K562 (cell line): ENCODE measurements at places on chromosomes 1 and 21. TPM values are rescaled to one million over a fixed set of nuclear protein-coding genes. Genes with fewer than 3 reads are reported as not detected.

DNA sequence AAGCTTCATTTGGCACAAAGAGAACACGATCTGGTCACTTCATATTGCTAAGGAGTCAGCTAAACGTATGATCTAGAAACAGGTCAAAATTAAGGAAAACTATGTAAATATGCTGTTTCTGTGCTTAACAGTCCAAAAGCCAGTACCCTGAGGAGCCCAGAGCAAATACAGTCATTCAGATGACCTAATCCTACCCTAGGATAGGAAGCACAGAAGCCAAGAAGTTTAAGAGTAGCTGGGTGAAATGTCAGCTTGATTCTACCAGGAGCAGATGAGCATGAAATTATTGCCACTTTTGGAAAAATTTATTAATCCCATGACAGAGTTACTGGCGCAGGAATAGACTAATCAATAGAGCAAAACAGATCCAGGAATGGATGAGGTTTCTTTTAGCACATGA, 18.3 kb downstream of the SORT1 start:
- no peak for DNase-seq

DNA sequence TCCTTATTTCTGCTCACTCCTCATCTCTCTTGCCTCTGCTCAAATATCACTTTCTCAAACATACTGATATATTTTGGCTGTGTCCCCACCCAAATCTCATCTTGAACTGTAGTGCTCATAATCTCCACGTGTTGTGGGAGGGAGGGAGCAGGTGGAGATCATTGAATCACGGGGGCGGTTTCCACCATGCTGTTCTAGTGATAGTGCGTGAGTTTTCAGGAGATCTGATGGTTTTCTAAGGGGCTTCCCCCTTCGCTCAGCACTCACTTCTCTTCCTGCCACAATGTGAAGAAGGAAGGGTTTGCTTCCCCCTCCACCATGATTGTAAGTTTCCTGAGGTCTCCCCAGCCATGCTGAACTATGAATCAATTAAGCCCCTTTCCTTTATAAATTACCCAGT, 26.6 kb downstream of the ZBTB8OS start:
- no peak for DNase-seq

DNA sequence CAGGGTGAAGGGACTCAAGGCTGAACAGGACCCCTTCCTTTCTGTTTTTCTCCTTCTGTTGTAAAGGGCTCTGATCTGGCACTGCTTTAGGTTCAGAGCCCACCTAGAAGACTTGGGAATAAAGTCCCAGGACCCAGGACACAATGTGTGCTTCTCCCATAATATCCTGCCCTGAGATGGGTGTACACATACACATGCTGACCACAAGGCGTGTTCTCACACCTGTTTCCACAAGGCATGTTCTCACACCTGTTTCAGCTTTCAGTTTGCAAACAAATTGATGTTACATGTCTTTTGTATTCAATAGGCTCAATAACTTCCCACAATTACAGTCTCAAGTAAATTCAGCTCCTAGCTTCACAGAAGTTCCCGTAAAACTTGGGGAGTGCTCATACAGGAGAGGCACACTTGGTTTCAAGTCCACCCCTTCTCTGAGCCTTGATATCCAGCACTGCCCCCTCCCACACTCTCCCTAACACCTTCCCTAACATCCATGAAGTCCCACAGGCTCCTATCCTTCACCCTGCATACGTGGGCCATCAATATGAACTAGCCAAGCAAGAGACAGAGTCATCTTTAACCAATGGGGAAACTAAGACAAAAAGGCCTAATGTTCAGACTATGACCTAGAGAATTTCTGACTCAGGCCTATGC, 41.7 kb downstream of the ERI3 start:
- DNase-seq = no peak

- DNase-seq = no peak
Observed at GRCh38 chr1:1253972-1254666, 7.6 kb upstream of the C1QTNF12 start.

- no peak for DNase-seq
Observed at GRCh38 chr1:164780863-164781262, 221.9 kb downstream of the PBX1 start.

- DNase-seq = no peak
Observed at GRCh38 chr1:246291127-246291526, 216.0 kb downstream of the SMYD3 start.

GRCh38 chr1:247291161-247291560, 35.3 kb downstream of the VN1R5 start:
- DNase-seq = no peak

- no peak for DNase-seq
Observed at GRCh38 chr1:202010180-202011015, at the start of gene ELF3. Gene ELF3, plus strand, starts transcription at chr1:202010587. Its CDS starts 550 bp downstream, at chr1:202011137.

DNA sequence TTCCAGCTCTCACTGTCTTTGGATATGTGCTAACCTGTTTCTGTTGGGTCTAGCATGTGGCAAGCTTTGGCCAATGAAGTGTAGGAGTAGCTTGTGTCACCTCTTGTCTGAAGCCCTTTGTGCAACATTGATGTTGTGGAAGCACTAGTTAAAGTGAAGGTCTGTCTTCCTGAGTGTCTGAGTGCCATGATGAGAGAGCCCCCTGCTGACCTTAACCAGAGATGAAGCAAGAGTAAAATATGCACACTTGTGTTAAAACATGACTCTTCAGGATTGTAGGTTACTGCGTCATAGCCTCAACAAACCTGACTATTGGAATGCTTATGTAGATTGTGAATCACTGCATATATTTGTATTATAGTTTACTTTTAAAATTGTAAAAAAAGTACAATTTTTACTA, 103.7 kb downstream of the NCAM2 start:
- DNase-seq = peak; percentile 66

GRCh38 chr1:43062527-43063095, 103.9 kb upstream of the SLC2A1 start:
- DNase-seq = no peak

DNA sequence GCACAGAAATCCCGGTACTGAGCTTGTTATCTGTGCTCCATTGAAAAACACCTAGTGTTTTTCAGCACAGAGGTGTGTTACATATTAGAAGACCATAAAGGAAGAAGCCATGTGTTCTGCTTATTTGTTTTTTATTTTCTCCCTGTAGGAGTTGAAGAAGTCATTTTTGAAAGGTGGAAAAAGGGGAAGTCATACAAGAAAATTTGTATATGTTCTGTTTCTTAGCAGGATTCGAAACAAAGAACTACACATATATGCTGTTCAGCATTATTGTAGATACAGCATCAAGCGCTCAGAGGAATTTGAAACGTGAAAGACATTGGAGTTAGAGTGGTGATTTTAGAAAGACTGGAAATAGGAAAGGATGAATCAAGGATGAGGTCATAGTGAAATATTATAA, 345.3 kb upstream of the ADGRL2 start:
- no peak for DNase-seq

GRCh38 chr1:198929111-198929604, 290.3 kb downstream of the PTPRC start:
- DNase-seq = no peak

DNA sequence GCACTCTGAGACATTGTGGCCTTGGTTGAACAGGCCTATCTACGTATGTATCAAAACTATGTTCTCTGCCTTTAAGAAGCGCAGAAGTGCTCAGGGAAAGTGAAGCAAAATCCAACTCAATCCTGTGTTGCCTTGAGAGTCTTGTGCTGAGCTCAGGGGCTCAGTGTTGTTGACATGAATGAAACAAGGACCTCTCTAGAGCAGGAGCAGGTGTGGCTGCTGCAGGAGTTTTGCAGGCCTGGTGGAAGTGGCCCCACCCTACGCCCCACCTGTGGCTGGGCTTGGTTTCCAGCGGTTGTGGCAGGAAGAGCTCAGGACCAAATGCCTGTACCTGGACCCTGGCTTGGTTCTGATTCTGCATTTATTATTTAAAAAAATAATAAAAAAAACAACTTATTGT, 20.9 kb downstream of the CA6 start:
- DNase-seq = no peak

- no peak for DNase-seq
Observed at GRCh38 chr1:33338048-33338439, 17.1 kb upstream of the A3GALT2 start.

DNA sequence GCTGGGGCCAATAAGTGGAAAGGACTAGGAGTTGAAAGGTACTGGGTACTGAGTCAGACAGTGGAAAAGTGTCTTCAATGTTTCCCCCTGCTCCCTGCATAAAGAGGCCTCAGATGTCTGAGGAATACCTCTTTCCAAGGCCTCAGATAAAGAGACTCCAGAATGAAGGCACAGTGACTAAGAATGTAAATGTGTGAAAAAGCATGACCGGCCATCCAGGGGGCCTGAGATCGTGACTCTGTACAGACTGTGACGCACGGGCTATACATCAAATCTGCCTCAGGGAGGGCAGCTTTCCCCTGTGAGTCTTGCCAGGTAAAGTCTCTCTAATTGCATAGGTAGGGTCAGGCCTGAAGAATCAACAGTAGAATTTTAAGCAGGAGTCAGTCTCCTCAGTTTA, 1690.5 kb downstream of the KCNT2 start:
- DNase-seq = no peak

DNA sequence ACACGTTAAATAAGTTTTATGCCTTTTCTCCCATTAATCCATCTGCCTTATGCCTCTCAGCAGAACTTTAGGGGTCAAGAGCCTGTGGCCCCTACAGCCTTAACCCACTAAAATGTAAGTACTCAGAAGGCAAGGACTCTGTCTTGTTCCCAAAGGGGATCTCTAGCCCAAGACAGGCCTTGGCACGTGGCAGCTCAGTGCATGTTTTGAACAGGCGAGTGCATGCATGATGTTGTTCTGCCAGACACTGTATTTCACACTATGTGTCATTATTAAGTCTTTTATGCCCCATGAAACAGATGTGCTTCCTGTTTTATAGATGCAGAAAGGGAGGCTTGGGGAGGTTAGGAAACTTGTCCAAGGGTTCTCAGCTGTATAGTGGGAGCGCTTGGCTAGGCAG, 102.8 kb downstream of the ETS2 start:
- DNase-seq = no peak

DNA sequence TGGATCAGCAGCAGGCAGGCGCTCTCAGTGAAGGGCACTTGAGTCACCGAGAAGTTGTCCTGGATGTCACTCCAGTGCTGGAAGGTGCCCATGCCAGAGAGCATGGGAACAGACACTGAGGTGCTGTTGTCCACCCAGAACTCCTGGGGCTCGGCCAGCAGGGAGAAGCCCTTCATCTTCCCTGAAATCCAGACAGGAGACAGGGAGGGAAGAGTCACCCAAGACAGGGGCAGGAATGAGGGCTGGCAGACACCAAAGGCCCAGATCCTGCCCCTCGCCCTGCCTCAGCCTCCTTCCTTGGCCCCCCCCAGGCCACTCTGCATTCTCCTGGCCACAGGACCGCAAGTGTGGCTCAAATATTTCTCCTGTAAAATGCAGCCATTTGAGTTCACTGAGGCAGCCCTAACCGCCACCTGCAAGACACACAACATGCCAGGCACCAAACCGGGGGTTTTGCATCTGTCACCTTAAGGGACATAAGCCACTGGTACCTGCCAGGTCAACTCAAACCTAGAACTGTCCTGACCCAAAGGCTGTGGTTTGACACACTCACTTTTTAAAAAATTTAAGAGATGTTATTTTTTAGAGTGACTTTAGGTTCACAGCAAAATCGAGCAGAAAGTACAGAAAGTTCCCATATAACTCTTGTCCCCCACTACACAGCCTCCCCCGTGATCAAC, 7.8 kb downstream of the AGT start:
- no peak for DNase-seq

DNA sequence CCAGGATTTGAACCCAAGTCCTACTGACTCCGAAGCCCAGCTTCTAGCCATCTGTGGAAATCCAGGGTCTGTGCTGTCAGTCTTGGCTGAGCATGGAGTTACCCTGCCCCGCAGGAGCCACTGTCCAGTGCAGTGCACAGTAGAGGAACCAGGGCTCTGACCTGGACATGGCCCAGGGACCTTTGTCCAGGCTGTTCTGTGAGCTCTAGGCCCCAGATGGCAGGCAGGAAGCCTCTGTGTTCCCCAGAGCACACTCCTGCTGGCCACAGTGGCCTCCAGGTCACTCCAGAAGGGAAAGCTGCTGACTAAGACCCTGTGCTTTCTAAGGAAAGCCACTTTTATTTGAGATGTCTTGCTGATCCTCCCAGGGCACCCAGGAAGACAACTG, 13.8 kb downstream of the S100A7A start:
- DNase-seq = no peak

DNA sequence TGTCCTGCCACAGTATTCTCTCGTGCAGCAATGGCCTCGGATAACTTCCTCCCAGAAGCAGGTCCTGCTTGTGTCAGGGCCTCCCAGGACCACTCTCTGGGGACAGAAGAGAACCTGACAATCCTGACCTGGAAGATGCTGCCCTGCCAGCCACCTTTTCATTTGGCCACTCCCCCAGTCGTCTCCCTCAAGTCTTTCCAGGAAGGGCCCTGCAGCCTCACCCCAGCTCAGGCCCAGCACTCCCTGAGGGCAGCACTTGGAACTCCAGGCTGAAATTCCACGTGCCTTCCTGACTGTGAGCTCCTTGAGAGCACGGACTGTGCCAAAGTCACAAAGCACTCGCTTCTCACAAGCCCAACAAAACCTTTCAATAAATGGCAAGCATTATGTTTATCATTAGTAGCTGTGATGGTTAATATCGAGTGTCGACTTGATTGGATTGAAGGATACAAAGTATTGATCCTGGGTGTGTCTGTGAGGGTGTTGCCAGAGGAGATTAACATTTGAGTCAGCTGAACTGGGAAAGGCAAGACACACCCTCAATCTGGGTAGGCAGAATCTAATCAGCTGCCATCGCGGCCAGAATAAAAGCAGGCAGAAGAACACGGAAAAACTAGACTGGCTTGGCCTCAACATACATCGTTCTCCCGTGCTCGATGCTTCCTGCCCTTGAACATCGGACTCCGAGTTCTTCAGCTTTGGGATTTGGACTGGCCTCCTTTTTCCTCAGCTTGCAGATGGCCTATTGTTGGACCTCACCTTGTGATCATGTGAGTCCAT, 2.3 kb upstream of the CLEC20A start:
- DNase-seq = no peak

GRCh38 chr1:15426492-15427279, 11.6 kb upstream of the CTRC start:
- DNase-seq = peak; percentile 49

DNA sequence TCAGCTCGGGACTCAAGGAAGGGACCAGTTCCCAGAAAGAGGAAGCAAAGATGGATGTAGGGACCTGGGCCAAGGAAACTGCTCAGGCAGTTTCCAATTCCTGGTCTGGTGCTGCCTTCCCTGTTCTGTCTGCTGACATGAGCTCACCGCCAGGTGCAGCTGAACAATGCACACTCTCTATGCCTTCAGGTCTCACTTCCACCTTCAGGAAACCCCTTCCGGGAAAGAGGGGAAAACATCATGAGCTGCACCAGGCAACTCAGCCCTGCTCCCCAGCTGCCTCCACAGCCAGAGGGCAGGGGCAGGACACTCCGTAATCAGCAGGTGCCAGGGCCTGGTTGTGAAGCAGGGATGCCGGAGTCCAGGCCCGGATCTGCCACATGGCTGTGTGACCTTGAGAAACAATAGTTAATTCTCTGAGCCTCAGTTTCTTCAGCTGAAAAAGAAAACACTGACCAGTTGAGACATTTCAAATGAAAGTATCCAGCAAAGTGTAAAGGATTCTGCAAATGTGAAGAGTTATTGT, 27.8 kb downstream of the SMIM12 start:
- no peak for DNase-seq

CR1L gene
- total RNA-seq = 30.0 and 33.7 TPM in 2 replicates

TSNAX gene
- total RNA-seq = 51.7 and 54.3 TPM in 2 replicates

SYT14 gene
- total RNA-seq = 0.07 TPM in 1 of 2 replicates, not detected in the other

C1QTNF12 gene
- 2.2 and 3.7 TPM in 2 replicates for total RNA-seq

EFCAB7 gene
- total RNA-seq = 3.5 and 4.3 TPM in 2 replicates

RUNX3 gene
- total RNA-seq = 0.64 and 1.1 TPM in 2 replicates

GNAT2 gene
- 0.16 and 0.47 TPM in 2 replicates for total RNA-seq

SYNC gene
- total RNA-seq = 0.62 and 0.87 TPM in 2 replicates

OVAAL gene
- total RNA-seq = not detected in 2 replicates

FAM72D gene
- 14.9 and 15.8 TPM in 2 replicates for total RNA-seq

RYR2 gene
- total RNA-seq = 0.13 and 0.18 TPM in 2 replicates

PTGFRN gene
- 29.7 and 33.1 TPM in 2 replicates for total RNA-seq

KIRREL1 gene
- 0.18 and 0.22 TPM in 2 replicates for total RNA-seq
